CD4-positive, alpha-beta T cell treated with Interferon alpha-2 for 1 hour (primary cell): ENCODE measurements at places on chromosomes 6 and 20.

GRCh38 chr20:51930775-51931174, 128.5 kb upstream of the SALL4 start:
- DNase-seq = no peak

- no peak for DNase-seq
These were observed 592.1 kb upstream of the NRSN1 start for GRCh38 chr6:23533944-23534343.

DNA sequence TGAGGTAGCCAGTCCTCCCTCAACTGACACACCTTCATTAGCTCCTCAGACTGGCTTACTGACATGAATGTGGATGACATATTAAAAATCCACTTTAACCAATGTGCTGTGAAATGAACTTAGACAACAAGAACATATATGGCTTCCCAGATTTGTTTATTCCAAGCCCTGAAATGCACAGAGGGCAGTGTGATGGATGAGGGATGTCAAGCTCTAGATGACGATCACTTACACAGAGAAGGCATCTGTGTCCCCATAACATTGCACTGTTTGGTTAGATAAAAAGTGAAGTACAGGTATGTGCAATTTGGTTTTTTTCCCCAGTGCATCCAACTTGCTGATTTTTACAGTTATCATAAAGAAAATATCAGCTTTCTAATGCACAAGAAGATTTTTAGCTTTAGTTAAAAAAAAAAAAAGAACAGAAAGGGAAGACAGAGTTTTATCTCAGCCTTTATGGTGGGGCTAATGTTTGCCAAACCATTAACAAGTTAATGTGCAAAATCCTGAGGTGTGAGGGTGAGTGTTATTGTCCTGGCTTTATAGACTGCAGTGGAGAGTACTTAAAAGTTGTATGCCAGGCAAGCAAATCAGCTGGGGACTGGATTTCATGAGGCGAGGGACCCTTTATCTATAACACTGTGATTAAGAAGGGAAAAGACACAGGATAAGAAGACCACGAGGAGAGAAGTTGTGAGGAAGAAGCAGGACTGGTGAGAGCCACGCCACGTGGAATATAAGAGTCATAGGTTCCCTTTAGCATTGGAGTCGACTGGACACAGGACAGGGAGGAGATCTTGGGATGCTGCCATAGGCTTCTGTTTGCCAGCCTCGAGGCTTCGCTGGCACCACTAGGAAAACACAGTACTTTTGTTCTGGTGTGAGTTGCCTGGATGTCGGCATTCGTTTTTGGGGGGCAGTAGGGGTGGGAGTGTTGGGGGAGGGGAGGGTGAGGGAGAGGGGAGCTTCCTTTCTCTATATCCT, 90.0 kb upstream of the BACH2 start:
- no peak for DNase-seq

GRCh38 chr6:125231133-125231532, 70.6 kb downstream of the HDDC2 start:
- DNase-seq = no peak

DNA sequence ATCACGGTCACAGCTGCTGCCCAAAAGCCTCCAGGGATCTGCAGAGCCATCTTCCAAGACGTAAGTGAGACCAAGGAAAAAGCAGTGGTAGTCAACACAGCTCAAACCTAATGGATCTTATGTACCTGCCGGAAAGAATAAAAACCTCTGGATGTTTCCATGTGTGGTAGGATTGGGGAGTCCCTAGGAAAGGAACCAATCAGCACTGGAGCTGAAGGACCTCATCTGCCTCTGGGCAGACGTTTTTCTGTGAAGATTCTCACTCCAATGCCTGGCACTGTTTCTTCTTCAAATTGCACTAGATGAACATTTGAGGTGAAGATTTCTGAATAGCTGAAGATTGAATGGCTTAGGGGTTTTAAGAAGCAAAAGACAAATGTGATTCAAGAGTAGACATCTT, at the start of gene HLA-DQB2:
HLA-DQB2 (minus strand) TSS at position 112 of the 400 bp plus-strand sequence; CDS start at position 50, 62 bp downstream.
- no peak for DNase-seq

DNA sequence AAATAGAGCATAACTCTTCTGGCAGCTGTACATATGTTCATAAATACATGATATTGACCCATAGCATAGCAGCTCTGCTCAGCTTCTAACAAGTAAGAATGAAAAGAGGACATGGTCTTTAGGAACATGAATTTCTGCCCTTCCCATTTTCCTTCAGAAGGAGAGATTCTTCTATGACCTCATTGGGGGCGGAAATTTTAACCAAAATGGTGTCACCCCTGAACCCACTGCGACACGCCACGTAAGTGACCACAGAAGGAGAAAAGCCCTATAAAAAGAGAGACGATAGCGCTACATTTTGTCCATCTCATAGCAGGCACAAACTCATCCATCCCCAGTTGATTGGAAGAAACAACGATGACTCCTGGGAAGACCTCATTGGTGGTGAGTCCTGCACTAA, at the start of gene IL17A:
IL17A (plus strand) TSS at position 301 of the 400 bp plus-strand sequence; CDS start at position 358, 57 bp downstream.
- no peak for DNase-seq

GRCh38 chr6:37314487-37315156, 39.2 kb upstream of the RNF8 start:
- DNase-seq = peak; percentile 19

GRCh38 chr6:166830185-166830890, 126.0 kb downstream of the RNASET2 start:
- DNase-seq = peak; percentile 4

GRCh38 chr6:56938649-56939191, 16.2 kb upstream of the BEND6 start:
- DNase-seq = no peak

- DNase-seq = peak; percentile 59
These were observed 50.3 kb downstream of the ADTRP start for GRCh38 chr6:11727998-11728961.

DNA sequence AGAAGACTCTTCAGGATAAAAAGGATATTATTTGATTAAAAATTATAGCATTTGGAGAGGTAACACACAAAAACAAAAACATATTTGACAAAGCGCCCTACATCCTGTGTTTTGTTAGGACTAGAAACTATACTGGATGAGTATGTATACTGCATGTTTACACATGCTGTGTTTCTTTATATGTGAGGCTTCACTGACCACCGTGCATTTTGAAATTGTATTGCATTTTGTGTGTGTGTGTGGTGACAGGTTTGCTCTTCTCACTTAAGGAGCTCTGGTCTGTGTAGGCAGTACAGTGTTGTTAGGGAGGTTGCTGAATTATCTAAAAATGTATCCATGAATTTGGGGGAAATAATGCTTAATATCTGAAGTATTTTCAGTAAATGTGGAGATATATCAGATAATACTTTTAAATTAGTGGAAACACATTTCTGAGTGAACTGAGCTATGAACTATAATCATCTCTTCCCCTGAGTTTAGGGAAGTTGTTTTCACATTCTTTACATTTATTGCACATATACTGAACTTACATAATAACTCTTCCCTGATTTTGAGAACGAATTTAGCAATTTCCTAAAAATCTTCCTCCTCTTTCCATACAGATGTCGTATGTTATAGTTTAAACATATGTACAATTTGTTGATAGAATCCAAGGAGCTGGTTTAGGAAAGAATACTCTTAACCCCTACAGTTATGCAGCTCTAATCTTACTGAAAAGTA, 43.3 kb downstream of the TMEM170B start:
- no peak for DNase-seq

DNA sequence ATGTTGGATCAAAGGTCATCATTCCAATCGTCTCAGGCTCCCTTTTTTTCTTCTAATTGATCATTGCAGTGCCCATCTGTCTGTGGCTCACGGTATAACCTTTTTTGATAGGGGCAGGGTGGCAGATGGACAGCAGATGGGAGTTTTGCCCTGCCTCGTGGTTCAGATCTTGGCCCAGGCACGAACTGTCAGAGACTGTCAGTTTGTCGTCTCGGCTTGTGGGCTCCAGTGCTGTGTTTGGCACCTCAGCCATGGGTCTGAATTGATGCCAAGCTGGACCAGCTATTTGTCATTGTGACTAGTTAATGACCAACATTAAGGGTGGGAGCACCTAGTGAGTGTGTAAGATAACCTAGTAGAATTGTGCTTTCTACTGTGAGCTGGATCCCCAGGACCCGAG, 197.6 kb downstream of the PRL start:
- no peak for DNase-seq

GRCh38 chr6:75135450-75135849, 70.4 kb downstream of the COL12A1 start:
- DNase-seq = no peak

GRCh38 chr6:90714319-90714718, 127.4 kb upstream of the MAP3K7 start:
- DNase-seq = no peak

DNA sequence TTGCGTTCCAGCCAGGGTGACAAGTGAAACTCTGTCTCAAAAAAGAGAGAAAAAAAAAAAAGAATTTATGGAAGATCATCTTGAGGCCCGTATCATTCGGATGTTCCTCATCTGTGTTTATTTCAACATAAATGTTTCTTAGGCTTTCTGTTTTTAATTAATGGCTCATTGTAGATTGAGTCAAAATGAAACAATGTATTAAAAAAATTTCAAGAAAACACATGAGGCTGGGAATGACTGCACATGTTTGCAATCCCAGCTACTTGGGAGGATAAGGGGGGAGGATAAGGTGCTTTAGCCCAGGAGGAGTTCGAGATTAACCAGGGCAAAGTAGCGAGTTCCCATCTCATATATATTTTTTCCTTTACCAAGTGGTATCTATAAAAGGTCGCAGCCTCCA, 47.3 kb downstream of the ITCH start:
- no peak for DNase-seq

- no peak for DNase-seq
These were observed 21.5 kb upstream of the HLA-C start for GRCh38 chr6:31293343-31293742.

DNA sequence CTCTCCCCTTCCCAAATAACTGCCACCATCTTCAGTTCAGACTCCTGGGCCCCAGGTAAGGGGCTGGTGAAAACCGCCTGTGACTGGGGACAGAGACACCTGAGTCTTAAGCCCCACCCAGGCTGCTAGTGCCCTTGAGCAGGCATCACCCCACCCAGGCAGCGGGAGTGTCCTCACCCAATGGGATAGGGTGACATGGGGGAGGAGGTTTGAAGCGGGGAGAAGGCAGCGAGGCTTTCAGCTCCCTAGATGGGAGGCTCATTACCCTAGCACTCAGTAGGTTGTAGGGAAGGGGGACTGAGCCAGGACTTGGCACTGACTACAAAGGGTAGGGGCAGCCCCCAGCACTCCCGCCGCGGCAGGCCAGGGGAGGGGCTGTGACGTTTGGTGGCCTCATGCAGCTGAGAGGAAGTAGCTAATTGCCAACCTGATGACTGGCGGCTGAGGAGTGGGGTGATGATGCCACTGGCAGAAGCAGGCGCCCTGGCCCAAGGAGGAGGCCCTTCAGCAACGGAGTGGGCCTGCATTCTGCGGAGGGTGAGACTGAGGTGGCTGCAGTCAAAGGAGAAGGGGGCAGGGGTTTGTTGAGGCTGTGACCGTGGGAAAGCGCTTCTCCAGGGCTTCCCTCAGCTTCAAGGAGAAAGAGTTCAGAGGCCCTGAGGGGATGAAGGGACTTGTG, 126.9 kb downstream of the MRPL14 start:
- peak; percentile 20 for DNase-seq

GRCh38 chr6:163608204-163608644, 193.7 kb downstream of the QKI start:
- DNase-seq = no peak

DNA sequence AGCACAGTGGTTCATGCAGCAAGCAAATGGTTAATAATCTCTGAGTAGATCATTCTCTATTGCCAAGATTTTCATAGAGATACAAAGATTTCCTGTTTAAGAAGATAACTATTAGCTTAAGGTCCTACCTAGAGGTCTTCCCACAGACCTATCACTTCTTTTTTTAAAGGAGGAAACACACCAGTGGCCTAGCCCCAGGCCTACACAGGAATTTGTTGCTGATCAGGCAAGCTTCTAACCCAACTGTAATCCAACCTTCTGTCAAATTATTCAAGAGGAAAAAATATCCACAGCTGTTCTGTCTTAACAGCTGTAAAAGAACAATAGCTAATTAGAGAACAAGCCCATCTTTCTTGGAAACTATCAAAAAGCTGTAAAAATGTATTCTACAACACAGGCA, 332.8 kb downstream of the BTBD9 start:
- no peak for DNase-seq

DNA sequence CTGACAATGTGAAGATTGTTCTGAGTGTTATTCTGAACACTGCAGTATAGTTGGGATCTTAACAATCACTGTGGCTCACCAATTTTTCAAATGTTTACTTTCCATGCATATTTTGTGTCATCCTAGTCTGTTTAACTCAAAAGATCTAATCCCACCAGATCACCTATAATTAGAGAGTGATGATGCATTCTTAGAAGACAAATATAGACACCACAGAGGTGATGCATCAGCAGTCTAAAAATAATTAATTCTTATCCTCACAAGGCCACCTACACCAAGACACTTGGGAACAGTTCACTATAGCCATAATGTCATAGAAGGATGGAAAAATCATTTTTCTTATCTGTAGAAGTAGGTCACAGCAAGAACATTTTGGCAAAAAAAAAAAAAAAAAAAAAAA, 154.8 kb downstream of the UBE3D start:
- DNase-seq = no peak

DNA sequence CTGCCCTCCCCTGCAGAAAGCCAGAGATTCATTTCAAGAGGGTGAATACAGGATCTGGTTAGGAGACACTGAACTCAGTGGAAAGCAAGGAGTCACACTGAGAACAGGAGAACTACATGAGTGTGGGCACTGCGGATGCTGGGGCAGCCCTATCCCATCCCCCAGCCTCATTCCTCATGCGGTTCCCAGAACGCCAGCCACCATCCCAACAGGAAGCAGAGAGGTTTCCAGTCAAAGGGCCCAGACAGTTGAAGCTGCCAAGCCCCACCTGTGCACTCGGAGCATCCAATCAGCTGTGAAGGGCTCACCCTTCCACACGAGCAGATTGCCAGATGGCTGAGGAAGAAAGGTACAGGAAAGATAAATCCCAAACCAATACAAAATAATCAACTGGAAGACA, 50.7 kb upstream of the PRND start:
- no peak for DNase-seq

GRCh38 chr6:169568314-169569087, 133.3 kb downstream of the WDR27 start:
- DNase-seq = no peak

DNA sequence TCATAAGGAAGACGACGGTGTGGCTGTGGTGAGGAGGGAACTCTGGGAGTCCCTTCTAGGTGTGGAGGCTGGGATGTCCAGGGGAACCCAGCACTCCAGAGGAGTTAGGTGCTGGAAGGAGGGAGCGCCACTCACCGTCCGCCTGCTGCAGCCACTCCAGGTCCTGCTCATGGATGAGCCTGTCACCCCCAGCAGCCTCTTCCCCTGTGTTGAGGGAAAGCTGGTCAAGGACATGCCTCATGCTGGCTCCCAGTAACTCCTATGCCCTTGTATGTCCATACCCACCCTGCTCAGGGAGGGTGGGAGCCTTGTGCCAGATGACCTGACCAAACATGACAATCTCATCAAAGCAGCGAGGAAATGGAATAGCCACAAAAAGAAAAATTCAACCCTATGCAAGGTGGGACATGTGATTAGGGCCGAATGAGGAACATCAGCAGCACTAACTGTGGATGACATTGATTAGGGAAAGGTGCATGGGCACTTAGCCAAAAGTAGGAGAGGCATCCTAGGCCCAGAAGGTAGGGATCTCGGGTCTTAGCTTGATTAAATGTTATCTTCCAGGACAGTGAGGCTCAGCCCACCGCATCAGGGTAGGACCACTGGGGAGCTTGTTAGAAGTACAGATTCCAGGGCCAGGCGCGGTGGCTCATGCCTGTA, 3.0 kb downstream of the DNPH1 start:
- DNase-seq = no peak
